ENCODE measurements at places on chromosomes 6 and 20. TPM values are rescaled to one million over a fixed set of nuclear protein-coding genes. Genes with fewer than 3 reads are reported as not detected.
A peak's percentile ranks its signal among the peaks of the same experiment; 100 is the strongest.

- DNase-seq, result no peak
These were observed 256.2 kb upstream of the MANEA start for GRCh38 chr6:95321126-95321525.

GRCh38 chr6:8337147-8337546, 98.2 kb downstream of the SLC35B3 start:
- DNase-seq, result no peak

SLC22A16 gene
- not detected for total RNA-seq

TSPO2 gene
- not detected for total RNA-seq

GRCh38 chr6:37668251-37668650, 29.4 kb downstream of the MDGA1 start:
- DNase-seq, result peak; percentile 10

- no peak for DNase-seq
These were observed 42.1 kb downstream of the GFRA4 start for GRCh38 chr20:3621111-3621510.

DNA sequence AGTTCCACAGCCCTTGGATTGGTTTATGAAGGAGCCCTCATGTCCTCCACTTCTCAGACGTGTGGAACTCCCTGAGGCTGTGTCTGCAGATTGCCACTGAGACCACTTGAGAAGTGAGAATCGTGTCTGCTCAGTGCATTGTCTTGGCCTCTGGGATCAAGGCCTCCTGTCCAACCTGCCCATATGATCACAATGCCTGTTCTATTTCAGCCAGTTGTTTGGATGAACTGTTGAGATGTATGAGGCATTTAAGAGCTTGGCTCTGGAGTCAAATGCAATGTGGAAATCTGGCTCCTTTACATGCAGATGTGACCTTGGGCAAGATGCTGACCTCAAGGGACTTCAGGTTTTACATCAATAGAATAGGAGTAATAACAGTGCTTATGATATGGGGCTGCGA, 125.9 kb downstream of the SLC24A3 start:
- DNase-seq, result no peak

ZSCAN23 gene
- 0.91 TPM for total RNA-seq

KCNK17 gene
- total RNA-seq, result not detected

All from HepG2 (cell line).